ENCODE measurements at places on chromosomes 7 and 10. TPM values are rescaled to one million over a fixed set of nuclear protein-coding genes. Genes with fewer than 3 reads are reported as not detected.

The LIPJ gene
- total RNA-seq, result 4.1 TPM

DNA sequence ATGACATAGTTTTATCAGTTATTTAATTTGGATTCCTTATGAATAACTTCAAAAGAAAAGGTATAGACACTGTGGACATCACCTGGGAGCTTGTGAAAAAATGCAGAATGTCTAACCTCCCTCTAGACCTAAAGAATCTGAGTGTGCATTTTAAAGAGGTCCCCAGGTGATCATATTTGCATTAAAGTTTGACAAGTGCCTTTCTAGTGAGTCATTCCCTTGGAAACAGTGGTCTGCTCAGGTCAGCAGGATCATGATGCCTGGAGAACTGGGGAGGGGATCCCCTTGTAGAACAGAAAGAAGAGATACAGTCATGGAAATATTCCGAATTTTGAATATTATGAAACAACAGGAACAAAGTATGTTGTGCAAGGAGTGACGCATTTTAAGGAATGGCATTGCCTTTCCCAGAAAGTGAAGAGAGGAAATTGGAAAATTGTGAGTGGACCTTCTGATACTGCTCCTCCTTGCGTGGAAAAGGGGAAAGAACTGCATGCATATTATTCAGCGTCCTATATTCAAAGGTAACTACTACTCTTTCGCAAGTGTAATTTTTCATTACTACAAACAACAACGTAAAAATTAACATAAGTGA, 4.6 kb downstream of the STEAP2 start:
- no peak for DNase-seq

The CPEB3 gene
- 6.3 TPM for total RNA-seq

DNA sequence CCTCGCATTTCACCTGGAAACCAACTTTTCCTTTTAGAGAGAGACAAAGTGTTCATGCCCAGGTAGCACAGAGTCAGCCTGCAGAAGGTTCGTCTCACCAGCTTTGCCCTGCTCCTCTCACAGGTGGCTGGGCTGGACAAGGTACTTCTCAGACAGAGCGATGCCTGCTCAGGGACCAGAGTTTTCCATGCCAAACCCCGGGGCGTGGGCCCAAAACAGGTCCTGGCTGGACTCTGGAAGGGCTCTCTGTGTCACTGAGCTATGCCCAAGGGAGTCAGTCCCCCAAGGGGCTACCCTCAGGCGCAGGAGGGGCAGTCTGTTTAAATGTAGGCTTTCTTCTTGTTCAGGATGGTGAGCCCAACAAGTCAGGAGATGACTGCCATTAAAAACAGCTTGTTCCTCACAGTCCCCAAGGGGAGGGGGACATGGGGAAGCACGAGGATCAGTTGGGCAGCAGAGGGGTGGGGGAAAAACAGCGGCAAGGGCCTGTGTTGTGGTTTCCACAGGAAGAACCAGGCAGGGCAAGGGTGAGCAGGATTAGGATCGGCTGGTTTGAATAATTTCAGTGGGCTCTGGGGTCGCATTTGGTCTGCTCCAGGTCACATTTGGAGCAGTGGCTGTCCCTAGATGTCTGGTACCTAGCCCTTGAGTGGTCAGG, 55.5 kb upstream of the FIGNL1 start:
- DNase-seq, result no peak

The HOXA6 gene
- not detected for total RNA-seq

DNA sequence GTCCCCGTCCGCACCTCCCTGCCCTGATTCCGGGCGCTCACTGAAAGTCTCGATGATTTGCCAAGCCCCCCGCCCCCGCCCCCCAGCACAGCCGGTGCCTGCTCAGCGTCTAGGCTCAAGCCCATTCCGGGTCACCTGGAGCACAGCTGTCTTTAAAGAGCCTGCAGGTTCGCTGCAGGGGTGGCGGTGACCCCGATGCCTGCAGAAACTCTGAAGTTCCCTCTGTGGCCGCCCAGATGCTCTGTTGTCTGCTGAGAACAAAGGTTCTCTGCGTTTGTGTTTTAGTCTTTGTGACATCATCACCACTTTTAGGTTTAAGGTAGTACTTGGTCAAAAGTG, 780 bp downstream of the VENTX start:
- no peak for DNase-seq

DNA sequence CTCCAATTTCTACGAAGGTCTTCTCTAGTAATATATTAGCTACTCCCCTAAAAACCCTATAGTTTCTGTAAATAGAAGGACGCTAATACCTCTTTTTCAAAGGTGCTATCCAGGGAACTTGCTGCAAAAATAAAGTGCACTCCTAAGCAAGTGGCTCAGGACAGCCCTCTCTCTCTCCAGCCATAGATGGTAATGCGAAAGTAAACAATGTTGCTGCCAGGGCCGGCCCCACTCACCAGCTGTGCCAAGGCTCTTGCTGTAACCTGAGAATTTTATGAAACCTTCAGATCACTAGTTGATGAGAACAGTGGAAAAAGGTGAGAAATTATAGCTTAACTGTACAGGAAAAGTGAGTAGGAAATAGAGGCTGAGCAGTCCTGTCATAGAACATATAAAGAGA, 10.9 kb upstream of the TAS2R39 start:
- no peak for DNase-seq

GRCh38 chr7:114214466-114214865, 200.1 kb upstream of the FOXP2 start:
- no peak for DNase-seq

GRCh38 chr10:27569946-27570345, 65.8 kb downstream of the RAB18 start:
- peak; percentile 40 for DNase-seq

DNA sequence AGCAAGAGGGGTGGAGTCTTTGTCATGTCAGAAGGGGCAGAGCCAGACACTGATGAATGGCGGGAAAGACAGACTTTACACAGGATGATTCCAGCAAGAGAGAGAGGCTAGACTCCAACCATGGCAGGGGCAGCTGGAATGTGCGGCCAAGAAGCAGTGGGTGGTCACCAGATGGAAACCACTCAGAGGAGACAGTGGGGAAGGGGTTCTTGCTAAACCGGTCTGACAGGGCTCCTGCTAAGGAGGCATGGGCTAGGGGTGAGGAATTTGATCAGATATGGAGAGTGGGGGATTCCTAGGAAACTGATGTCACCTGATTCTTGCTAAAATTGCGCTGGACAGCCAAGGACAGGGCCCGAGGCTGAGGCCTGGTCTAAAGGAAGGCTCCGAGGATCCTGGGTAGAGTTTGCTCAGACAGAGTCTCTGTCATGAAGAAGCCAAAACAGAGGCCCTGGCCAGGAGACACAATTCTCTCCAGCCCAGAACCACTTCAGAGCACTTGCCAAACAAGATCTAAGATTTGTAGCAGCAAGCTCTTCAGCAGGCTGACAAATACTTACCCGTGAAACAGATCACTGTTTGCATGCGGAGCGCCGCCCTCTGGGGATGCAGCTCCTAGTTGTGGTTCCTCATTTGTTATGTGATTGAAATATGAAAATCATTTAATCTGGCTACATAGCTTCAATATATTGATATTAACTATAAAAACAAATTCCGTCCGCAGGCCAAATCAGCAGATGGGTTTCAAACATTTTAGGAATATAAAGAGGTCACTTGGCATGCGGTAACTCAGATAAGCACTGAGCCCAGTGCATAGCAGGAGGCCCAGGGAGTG, 377.0 kb downstream of the TCERG1L start:
- peak; percentile 15 for DNase-seq

- no peak for DNase-seq
These were observed 269.6 kb upstream of the NEBL start for GRCh38 chr10:21166557-21167287.

- no peak for DNase-seq
These were observed 253.5 kb upstream of the LRGUK start for GRCh38 chr7:133873631-133874030.

DNA sequence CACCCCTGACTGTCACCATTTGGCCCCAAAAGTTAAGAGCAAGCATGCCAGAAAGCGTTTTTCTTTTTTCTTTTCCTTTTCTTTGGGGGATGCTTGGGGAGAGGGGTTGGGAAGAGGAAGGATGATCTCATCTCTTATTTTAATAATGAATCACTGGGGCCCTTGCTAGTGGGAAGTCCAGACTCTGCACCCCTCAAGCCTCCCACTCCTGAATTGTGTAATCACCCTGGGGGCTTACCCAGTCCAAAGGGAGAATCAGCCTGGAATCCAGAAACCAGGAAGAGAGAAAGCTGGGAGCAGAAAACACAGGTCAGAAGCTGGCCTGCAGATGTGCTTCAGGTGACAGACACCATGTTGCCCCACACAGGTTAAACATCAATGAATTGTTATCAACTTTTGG, 14.7 kb upstream of the HABP2 start:
- no peak for DNase-seq

DNA sequence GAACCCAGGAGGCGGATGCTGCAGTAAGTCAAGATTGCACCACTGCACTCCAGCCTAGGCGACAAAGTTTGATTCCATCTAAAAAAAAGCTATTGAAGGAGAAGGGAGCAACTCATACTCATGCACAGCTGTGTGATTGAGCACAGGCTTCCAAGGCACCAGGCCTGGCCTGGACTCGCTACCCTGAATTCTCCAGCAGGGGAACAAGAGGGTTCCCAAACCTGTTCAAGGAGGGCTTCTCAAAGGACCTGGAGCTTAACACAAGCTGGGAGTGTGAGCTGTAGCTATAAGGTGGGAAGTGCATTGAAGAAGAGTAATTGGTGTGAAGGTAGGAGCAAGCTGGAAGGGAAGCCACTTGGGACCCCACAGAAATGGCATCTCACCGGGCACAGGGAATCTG, 15.1 kb upstream of the DDIT4 start:
- no peak for DNase-seq

The TAS2R38 gene
- 5.1 TPM for total RNA-seq

The DENND2A gene
- 6.3 TPM for total RNA-seq

- DNase-seq, result no peak
These were observed 38.9 kb downstream of the CYP51A1 start for GRCh38 chr7:92095380-92095779.

GRCh38 chr7:152909683-152910544, 150.4 kb downstream of the ACTR3B start:
- DNase-seq, result no peak

DNA sequence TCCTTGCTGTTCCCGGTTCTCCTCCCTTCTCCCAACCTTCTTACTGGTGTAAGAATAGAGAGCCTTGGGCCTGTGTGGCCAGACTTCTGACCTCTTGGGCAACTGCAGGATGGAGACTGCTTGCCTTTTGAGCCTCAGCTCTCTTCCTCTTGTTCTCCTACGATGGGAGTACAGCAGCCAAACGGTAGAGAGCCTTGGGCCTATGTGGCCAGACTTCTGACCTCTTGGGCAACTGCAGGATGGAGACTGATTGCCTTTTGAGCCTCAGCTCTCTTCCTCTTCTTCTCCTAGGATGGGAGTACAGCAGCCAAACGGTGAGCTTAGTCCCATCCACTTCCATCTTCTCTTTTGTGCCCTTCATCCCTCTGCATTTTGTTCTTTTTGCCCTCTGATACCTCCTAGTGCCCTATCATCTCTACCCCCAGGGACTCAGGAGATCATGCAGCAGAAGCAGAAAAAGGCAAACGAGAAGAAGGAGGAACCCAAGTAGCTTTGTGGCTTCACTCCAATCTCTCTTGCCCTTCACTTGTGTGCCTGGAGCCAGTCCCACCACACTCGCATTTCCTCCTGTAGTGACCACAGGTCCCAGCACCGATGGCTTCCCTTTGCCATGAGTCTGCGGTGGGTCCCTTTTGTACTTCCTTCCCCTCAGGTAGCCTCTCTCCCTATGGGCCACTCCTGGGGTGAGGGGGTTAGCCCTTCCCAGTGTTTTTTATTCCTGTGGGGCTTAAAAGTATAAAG, 15.3 kb downstream of the SLC25A13 start:
- no peak for DNase-seq

- peak; percentile 31 for DNase-seq
These were observed 217.7 kb upstream of the FZD1 start for GRCh38 chr7:91046322-91047089.

DNA sequence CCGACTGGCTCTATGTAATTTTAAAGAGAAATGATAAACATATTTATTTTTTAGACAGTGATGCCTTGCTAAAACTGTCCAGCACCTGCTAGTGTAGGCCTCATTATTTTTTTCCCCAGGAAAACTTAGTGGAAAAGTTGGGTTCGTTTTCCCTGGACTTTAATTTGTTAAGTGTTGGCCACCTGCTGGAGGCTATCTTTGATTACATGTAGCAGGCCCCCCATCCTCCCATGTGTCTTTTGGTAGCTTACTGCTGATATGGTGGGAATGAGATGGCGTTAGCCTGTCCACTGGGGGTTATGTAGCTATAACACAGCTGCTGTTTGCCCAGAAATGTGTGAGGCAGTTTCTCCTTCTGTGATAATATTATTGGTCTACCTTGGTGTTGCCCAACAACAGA, 265.0 kb downstream of the SORCS3 start:
- DNase-seq, result no peak

The HMX3 gene
- total RNA-seq, result 2.6 TPM

The LRRC18 gene
- 0.48 TPM for total RNA-seq

DNA sequence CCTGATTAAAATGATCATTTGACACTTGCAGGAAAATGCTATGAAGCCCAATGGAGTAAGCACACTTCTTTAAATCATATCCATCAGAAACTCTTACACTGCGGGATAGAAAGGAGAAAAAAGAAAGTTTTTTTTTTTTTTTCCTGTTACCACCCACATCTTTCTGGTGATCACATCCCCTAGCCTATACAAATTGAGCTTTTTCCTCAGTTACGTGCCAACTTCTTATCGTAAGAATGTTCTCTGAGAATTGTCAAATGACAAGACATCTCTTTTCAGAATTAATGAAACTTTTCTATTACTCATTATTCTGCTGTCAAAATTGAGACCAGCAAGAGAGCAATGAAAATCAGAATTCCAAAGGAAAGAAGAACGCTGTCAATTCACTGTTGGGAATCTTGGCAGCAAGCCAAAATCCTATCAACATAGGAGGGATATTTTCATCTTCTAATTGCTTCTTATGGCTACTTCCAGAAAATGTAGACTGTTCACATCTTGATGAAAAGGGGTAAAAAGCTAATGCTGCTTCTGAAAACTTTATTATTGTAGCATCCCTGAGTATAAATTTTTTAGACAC, 179.5 kb downstream of the ADAM12 start:
- DNase-seq, result peak; percentile 79

GRCh38 chr10:6202098-6202683, 541 bp upstream of the PFKFB3 start:
- DNase-seq, result no peak

The LARP4B gene
- 32.7 TPM for total RNA-seq

DNA sequence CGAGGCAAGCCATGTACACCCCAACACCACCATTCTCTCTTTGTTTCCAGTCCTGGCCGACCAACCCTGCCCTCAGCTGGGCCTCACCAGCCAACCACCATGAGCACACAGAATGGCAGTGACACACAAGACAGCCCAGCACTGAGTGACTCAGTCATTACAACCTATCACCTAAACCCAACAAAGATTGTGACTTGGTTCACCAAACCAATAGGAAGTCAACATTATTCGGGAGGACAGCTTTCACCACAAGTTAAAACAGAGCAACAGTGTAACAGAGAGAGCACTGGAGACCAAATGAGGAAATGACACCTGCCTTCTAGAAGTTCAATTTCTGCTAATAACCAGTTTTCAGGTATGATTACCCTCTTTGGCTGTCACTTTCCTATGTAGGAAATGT, 72.1 kb downstream of the DNMBP start:
- DNase-seq, result no peak
